Motor neuron (in vitro differentiated cells): ENCODE measurements at places on chromosomes 1 and 21.
A peak's percentile ranks its signal among the peaks of the same experiment; 100 is the strongest.

DNA sequence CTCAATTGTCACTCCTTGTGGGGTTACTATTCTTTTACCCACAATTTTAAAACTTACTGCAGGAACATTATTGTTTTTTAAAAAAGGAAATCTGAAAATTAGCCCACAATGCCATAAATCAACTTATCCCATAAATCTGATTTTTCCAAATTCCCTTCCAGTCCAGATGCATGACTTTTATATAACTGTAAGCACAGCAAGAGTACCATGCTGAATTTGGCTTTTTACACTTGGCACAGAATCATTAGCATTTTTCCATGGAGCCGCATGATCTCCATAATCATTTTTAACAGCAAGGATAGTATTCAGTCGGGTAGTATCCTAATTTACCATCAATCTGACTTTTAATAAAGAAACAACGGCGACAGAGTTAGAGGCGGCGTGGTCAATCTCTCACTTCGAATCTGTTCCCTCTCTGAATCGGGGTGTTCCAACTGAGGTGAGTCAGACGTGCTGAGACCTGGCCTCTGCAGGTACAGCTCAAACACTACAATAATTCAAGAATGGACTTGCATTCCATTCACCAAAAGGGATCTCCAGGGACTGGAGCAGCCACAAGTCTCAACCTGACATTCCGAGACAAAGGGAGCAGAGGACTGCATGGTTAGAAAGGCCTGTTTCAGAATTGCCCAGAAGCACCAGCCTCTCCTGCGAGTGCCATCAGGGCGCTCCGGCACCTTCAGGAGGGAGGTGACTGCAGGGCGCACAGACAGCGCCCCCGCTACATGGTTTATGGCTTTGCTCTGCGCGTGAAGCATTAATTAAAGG lies 48.9 kb downstream of the SLC66A1 start:
- ATAC-seq: no peak

GRCh38 chr1:208201229-208201628 lies 43.0 kb downstream of the PLXNA2 start:
- ATAC-seq: peak; percentile 52

- no peak for ATAC-seq
Measured at GRCh38 chr1:167237000-167237399, 16.3 kb downstream of the POU2F1 start.

- peak; percentile 56 for ATAC-seq
Measured at GRCh38 chr1:200786788-200787187, 48.1 kb downstream of the CAMSAP2 start.

DNA sequence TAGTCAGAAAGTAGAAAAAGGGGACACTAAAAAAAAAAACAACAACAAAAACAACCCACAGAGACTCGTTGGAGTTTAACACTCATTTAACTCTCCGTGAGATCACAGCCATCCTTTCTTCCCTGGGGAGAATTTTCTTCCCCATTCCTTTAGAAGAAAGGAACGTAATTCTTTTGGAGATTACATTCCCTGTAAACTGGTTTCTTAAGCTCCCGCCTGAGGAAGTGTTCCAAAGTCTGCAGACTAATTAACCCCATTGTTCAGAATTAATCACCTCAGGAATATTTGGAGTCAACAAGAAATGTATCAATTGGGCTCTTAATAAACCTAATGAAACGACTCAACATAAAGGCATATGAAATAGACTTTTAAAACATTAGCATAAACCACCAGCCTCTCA lies 228.2 kb upstream of the CSF3R start:
- no peak for ATAC-seq
